Stimulated activated CD4-positive, alpha-beta T cell treated with anti-CD3 and anti-CD28 coated beads, TNF-alpha, amount 100 ng/mL, for 24 hours (primary cell): ENCODE measurements at places on chromosomes 1 and 21.

- DNase-seq: no peak
Observed at GRCh38 chr1:98327220-98327861, 334.2 kb upstream of the SNX7 start.

DNA sequence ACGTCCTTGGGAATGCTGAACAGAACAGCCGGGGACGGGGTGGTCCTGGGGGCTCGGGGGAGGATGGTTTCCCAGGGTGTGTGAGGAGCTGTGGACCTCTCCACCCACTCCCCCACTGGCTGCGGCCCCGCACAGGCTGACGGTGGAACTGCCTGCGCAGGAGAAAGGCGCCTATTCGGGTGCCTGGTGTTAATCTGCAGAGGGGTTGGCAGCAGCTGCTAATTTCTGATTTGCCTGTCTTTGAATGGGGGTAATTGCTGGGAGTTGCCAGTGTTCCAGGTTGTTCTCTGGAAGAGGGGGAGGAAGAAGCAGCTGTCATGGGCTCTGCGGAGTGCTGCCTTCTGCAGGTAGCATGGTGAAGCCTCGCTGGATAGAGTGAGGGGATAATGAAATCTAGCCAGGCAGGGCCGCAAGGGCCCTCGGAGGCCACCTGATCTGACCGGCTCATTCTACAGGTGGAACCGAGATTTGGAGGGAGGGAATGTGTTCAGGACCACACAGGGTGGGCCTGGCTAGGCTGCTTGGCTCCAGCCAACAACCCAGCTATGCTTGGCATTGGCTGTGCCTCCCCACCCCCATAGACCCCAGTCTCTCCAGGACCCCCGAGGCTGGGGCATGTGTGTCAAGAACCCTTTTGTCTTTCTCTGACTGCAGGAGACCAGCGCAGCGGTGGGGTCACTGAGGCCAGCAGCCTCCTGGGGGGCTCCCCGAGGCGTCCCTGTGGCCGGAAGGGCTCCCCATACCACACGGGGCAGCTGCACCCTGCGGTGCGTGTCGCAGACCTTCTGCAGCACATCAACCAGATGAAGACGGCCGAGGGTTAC is 67.1 kb downstream of the PTPRU start:
- DNase-seq: no peak

- no peak for DNase-seq
Observed at GRCh38 chr1:66397192-66397591, 136.8 kb upstream of the SGIP1 start.

DNA sequence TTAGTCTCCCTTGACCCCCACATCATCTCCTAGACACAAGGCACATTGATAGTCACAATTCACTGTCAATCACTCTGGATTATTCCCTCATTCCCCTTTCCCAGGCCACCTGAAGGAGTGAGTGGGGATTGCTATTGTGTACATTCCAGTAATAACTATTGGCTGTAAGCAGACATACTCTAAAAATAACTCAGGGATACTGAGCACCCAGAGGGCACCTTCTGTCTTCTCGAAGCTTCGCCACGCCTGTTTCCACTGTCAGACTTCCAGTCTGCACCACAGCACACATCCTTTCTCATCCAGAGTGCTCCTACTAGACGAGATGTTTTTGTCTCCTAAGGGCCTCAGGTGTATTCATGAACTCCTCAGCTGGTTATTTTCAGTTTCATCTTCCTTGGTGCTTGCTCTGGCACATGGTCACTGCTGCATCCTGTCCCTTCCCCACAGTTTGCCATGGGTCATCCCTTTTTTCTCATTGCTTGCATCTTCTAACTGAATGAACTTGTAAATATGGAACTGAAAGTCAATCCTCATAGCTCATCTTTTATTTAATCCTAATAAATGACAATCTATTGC is 848 bp upstream of the APOBEC4 start:
- DNase-seq: no peak

- DNase-seq: no peak
Observed at GRCh38 chr1:158700552-158700951, at the start of gene OR6K2. TSS of gene OR6K2 (minus strand) at chr1:158700652. CDS start at chr1:158700652, 0 bp downstream.

DNA sequence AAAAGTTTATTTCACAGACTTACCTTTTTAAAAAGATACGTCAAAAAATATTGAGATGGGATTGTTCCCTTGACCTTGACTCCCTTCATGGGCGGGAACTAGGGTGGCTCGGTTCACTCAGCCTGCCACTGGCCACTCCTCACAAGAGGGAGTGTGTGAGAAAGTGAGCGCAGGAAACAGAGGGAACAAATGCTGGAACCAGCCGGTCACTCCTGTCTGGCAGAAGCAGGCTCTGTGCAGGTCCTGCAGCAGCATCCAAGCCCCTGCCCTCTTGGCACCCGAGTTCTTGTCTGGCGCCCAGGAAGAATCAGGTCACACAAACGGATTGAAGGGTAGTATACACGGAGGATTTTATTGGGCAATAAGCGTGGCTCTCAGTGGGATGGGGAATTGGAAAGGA is 58.9 kb downstream of the ZNF648 start:
- DNase-seq: no peak

DNA sequence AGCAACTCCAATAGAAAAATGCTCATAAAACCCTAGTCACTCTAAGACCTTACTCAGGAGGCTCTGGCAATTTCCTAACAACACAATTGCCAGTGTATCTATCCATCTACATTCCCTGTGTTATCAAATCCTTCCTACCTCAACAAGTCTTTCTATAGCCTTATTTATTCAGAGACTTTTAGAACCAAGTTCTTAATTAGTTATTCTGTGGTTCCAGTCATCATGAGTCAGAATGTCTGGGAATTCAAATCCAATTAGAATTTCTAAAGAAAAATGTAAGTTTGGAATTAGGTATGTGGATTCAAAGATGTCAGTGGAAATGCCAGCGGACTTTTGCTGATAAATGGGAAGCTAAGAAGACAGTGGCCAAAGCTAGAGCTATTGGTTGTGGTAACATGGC is 302.6 kb upstream of the C1orf87 start:
- DNase-seq: no peak

GRCh38 chr21:15793109-15793508 is 63.3 kb downstream of the USP25 start:
- no peak for DNase-seq

GRCh38 chr1:78483903-78484302 is 6.9 kb upstream of the PTGFR start:
- no peak for DNase-seq

GRCh38 chr1:241706257-241706656 is 54.2 kb downstream of the WDR64 start:
- no peak for DNase-seq

- no peak for DNase-seq
Observed at GRCh38 chr1:153342178-153342577, 6.5 kb downstream of the PGLYRP4 start.

GRCh38 chr1:199550199-199551065 is 477.1 kb upstream of the NR5A2 start:
- no peak for DNase-seq
